Activated CD4-positive, CD25-positive, alpha-beta regulatory T cell (primary cell): ENCODE measurements at places on chromosomes 6 and 20.

GRCh38 chr6:132666118-132666517 lies 7.1 kb upstream of the TAAR1 start:
- DNase-seq, result no peak

- DNase-seq, result peak; percentile 7
Observed at GRCh38 chr6:106511288-106512047, 117.8 kb downstream of the RTN4IP1 start.

DNA sequence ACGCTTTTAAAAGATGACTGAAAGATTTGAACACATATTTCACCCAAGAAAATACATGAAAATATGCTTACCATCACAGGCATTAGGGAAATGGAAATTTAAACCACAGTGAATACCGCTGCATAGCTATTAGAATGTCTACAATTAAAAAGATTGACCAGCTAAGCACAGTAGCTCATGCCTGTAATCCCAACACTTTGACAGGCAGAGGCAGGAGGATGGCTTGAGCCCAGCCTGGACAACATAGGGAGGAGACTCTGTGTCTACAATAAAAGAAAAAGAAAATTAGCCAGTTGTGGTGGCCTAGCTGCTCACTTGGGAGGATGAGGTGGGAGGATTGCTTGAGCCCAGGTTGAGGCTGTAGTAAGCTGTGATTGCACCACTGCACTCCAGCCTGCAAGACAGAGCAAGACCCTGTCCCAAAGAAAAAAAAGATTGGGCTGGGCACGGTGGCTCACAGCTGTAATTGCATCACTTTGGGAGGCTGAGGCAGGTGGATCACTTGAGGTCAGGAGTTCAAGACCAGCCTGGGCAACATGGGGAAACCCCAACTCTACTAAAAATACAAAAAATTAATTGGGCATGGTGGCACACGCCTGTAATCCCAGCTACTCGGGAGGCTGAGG lies 163.7 kb upstream of the AKAP12 start:
- DNase-seq, result no peak

- DNase-seq, result no peak
Observed at GRCh38 chr6:18207949-18208348, 52.7 kb downstream of the KDM1B start.

- DNase-seq, result no peak
Observed at GRCh38 chr6:158642097-158642601, 2.4 kb downstream of the DYNLT1 start.

- no peak for DNase-seq
Observed at GRCh38 chr6:46948699-46949098, 27.0 kb upstream of the ADGRF5 start.

GRCh38 chr6:166996406-166996805 lies 2.8 kb upstream of the CEP43 start:
- DNase-seq, result no peak

- peak; percentile 14 for DNase-seq
Observed at GRCh38 chr20:60262967-60263603, 304.9 kb downstream of the CDH26 start.

- DNase-seq, result no peak
Observed at GRCh38 chr20:60884277-60884676, 367.8 kb upstream of the CDH4 start.

DNA sequence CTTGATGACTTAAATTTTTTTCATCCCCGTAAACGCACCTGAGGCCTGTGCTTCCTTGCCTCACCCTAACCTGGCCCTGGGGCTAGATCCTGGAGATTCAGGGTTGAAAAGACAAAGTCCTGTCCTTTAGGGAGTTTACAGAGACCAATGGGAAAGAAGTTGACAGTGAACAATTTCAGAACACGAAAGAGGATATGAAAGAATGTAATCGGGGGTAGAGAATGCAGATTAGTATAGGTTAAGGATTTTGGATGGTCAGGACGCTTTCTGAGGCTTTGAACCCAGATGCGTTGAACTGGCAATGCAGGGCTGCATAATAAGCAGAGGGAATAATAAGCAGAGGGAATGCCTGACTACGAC lies 1.7 kb upstream of the FBXO5 start:
- no peak for DNase-seq

DNA sequence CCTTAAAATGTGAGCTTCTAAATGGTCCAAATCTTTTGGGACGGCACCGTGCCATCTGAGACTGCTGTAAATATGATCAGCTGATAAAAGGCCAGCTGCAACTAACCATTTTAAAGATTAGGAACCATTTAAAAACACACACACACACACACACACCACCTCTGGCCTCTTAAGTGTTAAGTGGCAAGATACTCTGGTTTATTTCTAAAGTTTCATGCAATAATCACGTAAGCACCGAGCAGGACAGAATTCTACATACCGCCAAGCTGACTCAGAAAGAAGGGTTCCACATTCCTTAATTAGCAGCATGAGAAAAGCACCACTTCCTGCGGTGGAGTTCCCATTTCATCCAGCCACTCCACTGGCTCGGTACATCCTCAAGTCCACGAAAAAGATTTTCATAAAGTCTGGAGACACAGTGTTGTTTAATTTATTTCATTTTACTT lies 17.8 kb upstream of the ZNF217 start:
- DNase-seq, result no peak

- no peak for DNase-seq
Observed at GRCh38 chr6:131548441-131548840, 24.6 kb upstream of the ARG1 start.

GRCh38 chr20:8602389-8603116 lies 466.3 kb upstream of the PLCB4 start:
- no peak for DNase-seq

DNA sequence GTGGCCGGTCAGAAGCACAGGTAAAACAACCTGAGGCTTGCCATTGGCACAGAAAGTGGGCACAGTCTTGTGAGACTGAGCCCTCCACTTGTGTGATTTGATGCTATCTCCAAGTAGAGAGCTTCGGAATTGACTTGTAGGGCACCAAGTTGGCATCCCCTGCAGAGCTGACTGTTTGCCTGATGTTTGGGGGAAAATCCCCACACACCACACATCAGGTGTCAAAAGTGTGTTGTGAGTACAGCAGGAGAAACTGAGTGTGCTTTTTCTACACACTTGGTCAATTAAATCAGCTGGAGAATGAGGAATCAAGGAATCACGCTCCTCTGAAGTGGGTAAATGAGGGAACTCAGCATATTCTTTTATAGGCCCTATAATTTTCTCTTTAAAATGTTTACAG lies 989 bp downstream of the SERINC3 start:
- no peak for DNase-seq

GRCh38 chr20:59435518-59435917 lies 135.1 kb downstream of the EDN3 start:
- no peak for DNase-seq
